ENCODE measurements at places on chromosomes 1 and 21.
A peak's percentile ranks its signal among the peaks of the same experiment; 100 is the strongest.

DNA sequence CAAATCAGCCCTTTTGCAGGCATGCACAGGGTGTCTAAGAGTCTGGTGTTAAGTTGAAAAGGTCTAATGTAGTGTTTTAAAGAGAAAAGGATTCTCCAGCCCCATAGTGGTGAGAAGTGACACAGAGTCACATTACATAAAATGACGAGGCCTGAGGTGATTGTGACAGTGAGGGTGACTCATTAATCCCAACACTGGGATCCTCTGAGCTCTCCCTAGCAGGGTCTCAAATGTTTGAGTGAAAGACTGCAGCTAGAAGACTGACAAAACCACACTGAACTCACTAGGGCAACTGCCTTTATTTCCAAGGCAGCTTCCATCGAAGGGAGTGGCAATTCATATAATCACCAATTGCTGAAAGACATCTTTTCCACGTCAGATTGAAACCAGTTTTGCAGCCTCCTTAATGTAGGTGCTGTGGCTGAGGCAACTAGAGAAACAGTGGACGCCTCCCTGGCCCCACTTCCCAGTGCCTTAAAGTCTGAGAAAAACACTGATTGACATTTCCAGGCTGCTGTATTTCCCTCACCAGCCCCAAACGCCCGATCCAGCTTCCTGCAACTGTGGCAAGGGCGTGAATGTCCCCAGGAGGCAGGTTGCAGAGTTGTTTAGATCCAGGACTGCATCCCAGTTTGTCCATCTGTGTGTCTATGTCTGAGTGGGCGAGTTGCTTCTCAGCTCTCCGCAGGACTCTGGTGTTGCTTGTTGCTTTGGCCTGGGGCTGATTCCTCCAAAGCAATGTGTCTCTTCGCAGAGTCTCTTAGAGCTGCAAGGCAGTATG is 81.4 kb downstream of the RUNX1 start:
- no peak for DNase-seq

GRCh38 chr1:18396247-18396980 is 84.3 kb upstream of the KLHDC7A start:
- DNase-seq, result no peak

DNA sequence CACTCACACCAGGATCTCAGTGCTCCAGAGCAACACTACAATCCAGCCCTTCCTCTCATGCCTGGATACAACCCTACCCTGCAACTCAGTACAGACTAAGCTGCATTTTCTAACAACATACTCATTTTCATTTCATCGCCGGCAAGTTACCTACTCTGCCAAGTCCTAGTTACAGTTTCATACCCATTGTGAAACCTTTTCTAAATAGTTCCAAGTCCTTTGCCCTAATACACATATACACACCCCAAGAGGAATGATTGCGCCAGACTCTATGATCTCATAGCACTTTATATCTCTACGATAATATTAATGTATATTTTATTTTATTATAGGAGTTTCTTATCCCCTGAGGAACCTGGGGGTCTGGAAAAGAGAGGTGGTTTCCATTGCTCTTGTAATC is 122.4 kb downstream of the LMX1A start:
- no peak for DNase-seq

DNA sequence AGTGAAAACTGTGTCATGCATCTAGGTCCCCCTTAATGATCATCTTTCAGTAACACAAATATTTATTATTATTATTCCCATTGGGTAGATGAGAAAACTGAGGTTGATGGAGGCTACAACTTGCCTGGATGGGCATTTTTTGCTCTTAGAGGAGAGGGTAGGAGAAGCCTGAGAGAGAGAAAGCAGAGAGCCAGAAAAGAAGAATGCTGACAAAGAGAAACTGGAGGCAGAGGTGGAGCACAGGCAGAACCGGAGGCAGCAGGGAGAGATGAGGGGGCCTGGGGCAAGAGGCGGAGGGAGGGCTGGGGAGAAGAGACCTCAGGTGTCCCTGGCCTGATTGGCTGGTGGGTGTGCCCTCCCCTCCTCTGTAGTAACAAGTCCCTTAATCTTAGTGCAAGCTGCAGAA is 4.1 kb downstream of the BLACAT1 start:
- no peak for DNase-seq

- DNase-seq, result peak; percentile 11
Measured at GRCh38 chr1:242468784-242469183, 55.7 kb downstream of the PLD5 start.

DNA sequence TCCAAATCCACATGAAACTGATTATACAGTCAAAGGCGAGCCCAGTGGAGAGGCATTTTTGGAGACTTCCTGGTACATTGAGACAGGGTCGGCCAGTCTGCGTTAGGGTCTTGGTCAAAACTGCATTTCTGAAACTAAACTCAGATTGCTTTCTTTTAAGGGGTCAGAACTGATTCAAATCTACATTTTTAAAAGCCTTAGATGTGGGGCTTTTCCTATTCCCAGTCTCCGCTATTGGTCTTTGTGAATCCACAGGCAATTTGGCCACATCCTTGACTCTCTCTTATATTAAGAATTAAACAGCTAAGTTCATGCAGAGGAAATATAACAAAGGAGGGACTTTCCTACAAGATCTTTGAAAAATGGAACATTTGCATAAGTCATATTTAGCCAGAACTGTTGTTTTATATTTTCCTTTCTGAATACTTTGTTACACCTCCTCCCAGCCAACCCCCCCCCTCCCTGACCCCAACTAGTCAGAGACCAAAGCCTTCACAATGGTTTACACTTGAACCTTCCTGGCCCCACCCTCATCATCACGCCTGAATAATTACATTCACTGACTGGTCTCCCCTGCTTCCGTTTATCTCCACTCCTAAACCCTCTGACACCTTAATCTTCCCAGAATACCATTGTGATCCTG is 30.9 kb downstream of the SELL start:
- no peak for DNase-seq

DNA sequence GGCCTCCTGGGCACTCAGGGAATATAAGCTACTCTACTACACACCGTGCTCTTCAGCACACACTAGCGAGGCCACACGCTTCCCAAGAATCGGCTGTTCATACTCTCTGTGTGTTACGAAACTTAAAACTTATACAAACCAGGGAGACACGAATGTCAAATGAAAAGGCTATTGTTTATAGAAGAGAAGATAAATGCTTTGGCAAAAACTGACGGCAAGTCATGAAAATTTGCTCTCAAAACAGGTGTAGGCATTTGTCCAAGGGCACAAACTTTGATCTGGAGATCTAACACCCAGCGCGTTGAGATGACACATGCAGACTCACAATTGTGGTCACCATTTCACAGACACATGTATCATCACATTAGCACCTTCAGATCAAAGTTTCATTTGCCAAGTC is 46.1 kb downstream of the USP48 start:
- DNase-seq, result no peak

GRCh38 chr1:81921851-81922462 is 121.2 kb downstream of the ADGRL2 start:
- no peak for DNase-seq

DNA sequence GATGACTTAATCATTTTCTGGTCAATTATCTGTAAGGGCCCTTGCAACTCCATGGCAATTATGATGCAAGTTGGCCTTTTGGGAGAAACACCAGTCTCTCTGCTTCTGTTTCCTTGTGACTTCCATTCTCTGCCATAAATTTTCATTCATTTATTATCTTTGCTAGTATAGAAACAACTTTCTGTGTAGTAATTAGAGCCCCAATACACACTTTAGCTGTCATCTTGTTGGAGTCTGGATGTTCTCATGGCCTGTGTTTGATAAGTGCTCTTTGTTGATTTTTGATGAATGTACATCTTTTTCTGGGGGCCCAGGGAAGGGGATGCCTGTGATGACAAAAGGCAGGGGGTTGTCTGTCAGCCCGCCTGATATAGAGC is 22.4 kb downstream of the PROX1 start:
- no peak for DNase-seq

- no peak for DNase-seq
Measured at GRCh38 chr1:65894738-65895605, 102.3 kb downstream of the PDE4B start.

DNA sequence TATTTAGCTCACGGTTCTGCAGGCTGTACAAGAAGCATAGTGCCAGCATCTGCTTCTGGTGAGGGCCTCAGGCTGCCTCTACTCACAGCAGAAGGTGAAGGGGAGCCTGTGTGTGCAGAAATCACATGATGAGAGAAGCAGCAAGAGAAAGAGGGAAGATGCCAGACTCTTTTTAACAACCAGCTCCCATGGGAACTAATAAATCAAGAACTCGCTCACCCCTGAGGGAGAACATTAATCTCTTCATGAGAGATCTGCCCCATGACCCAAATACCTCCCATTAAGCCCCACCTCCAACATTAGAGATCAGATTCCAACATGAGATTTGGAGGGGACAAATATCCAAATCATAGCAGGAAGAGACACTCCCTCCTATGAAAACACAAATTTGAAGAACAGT is 74.1 kb downstream of the OLFML2B start:
- DNase-seq, result no peak

DNA sequence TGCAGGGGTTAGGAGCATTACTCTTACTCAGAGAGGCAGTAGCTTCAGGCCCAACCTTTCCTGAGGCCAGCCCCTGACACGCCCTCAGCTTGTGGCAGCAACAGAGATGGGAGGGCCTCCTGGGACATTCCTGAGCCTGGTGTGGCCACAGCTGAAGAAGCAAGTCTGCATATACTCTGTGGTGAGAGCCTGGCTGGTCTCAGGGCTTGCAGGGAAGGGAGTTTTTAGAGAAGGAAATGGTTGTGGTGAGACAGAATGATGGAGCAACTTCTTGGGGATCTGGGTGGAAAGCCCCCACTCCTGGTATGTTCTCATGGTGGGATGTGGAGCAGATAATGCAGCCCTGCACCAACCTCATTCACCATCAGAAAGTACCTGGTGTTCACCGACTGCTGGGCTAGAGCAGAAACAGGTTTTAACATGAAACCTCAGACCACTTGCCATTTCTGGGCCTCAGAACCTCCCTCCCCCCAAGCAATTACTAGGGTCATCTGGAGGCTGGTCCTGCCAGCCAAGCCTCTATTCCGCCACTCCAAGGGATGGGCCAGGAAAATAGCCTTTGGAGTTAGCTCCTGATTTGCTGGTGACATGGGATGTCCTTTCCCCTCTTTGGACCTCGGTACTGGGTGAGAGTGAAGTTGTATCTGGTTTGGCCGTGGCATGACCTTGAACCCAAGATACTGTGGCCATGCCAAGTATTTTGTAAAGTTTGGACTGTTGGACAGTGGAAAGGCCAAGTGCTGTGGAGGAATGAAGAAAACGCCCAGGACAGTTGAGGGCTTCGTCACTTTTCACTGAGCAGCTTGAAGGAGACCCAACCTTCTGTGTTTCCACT is 28.1 kb upstream of the RNF19B start:
- peak; percentile 97 for DNase-seq

GRCh38 chr1:180563026-180563827 is 4.5 kb downstream of the OVAAL start:
- peak; percentile 66 for DNase-seq

GRCh38 chr1:234870020-234870981 is 258.3 kb downstream of the TOMM20 start:
- DNase-seq, result no peak

DNA sequence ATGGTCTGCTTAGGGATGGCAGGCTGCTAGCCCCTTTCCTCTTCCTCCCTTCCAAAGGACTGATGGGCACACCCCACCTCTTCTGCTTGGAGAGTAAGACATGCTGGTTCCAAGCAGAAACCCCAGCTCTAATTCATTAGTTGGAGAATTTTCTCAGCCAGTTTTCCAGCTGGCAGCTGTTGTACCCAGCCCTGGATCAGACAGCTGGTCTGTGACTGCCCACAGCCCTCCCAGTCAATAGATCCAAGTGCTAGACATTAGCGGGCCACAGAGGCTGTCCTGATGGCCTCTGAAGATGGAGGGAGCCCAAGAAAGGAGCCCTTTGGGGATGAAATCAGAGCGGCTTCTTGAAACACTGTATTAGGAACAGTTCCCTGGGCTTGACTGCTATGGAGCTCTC is 35.8 kb downstream of the ACOT11 start:
- DNase-seq, result no peak

DNA sequence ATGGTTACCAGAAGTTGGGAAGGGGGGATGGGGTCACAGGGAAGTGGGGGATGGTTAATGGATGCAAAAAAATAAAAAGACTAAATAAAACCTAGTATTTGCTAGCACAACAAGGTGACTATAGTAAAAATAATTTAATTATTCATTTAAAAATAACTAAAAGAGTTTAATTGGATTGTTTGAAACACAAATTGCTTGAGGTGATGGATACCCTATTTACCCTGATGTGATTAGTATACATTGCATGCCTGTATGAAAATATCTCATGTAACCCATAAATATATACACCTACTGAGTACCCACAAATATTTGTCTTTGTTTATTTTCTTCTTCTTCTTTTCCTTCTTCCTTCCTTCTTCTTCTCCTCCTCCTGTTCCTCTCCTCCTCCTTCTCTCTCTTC is 57.8 kb upstream of the MACF1 start:
- DNase-seq, result no peak

DNA sequence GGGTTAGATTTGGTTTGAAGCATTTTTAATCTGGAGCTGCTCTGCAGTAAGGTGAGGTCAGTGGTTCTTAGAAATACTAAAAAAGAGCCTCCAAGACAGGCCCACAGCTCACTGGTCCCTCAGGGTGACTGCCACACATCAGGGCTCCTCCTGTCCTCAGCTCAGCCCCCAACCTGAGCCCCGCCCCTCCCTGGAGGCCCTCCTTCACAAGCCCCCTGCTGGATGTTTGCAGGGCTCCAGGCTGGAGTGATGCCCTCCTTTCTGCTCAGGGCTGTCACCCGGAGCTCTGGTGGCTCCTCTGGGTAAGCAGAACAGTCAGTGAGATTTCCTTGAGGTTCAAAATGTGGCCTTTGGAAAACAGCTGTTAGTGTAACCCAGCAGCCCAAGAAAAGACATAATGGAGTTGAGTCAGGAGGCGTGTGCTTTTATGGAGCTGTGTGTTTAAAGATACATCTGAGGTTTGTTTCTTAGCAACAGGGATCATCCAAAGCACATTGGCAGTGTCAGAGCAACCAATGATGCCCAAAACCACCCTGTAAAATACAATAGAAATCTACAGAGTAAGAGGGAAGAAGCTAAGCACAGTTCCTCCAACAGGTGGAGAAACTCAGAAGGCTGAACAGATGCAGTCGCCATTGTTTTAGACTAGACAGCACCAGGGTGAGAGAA is 21.4 kb downstream of the STUM start:
- no peak for DNase-seq

- peak; percentile 63 for DNase-seq
Measured at GRCh38 chr1:183279835-183280234, 93.8 kb downstream of the LAMC2 start.

- no peak for DNase-seq
Measured at GRCh38 chr1:203120325-203121153, 7.0 kb upstream of the ADORA1 start.

Measured in astrocyte of the spinal cord (primary cell).